ENCODE measurements at places on chromosomes 4 and X.
A peak's percentile ranks its signal among the peaks of the same experiment; 100 is the strongest.

DNA sequence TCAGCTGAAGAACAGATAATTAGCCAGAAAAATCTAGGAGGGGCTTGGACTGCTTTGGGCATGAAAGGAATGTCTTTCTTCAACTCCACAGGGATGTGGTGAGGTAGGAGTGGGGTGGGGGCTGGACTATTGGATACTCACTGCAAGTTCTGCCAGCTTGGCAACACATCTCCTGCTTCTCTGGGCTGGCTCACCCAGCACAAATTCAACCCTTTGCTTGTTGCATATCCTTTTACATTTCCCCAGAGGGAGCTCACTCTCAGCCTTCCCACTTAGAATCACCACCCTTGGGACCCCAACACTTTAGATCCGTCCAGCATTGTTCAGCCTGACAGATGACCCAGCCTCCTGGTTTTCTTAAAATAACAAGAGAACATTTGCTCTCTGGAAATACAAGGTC lies 120.6 kb downstream of the KDR start:
- no peak for DNase-seq

DNA sequence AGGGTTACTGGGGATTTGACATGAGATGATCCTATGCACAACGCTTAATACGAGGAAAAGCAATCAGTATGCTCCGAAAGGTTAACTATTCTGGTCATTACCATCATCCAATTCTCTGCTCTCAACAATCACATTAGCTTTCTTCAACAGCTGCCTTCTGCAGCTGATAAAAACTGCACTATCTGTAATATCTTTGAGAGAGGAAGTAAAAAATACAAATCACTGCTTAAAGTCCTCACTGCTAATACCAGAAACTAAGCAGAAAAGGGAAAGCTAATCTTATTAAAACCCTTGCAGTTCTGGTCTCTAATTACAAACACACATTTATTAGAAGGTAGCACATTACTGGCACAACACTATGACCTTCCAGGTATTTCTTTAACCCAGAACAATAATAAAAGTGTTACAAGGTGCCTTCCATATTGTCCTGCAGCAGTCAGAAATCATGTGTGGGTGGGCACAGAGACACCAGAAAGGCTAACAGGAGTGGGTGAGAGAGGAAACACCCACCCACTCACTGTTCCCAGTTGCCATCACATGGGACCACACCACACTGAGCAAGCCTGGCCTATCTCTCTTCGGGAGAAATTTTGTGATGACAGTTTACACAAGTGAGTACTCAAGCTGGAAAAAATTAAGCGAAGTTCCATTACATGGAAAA lies 71.0 kb downstream of the RELL1 start:
- no peak for DNase-seq

DNA sequence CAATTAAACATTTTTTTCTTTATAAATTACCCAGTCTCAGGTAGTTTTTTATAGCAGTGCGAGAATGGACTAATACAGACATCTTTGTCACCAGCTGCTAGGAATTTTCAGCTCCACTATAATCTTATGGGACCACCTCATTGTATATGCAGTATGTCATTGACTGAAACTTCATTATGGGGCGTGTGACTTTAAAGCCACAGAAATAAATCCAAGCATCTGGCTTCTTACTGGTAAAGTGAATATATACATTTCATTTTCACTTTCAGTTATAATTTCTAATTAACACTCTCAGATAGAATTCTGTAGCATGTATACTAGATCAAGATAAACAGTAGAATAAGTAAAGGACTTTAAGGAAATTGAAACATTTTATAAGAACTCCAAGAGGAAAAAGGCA lies 21.9 kb downstream of the IL15 start:
- no peak for DNase-seq

DNA sequence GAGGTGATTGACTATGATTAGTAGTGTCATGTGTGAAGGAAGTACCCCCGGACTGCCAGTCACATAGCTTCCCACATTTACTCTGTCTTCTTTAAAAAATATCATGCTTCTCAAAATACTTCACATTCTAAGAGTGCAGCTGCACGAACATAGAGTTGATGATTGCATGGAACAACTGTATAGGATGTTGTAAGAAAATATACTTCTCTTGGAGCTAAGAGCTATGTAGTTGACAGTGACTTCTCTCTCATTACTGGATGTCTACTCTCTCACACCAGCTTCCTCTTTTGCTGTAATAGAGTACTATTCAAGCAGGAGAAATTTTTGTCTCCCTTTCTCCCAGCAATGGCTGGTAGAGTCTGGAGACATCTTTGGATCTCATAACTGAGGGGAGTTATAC lies 99.4 kb upstream of the PUDP start:
- no peak for DNase-seq

DNA sequence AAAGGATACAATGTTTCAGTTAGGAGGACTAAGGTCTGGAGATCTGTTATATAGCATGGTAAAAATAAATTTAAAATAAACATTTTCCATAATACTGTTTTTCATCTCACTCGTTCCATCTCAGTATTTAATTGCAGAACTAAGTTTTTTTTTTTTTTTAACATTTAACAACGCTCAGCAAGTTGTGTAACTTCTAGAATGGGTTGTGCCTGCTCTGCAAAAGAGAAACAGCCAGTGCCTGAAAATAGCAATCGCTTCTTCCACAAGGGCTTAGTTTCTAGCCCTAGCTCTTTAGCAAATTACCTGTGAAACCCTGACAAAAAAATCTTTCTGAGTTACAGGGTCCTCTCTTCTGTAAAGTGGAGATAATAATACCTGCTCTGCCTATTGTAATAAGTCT lies 41.9 kb downstream of the CNGA1 start:
- DNase-seq, result peak; percentile 29

DNA sequence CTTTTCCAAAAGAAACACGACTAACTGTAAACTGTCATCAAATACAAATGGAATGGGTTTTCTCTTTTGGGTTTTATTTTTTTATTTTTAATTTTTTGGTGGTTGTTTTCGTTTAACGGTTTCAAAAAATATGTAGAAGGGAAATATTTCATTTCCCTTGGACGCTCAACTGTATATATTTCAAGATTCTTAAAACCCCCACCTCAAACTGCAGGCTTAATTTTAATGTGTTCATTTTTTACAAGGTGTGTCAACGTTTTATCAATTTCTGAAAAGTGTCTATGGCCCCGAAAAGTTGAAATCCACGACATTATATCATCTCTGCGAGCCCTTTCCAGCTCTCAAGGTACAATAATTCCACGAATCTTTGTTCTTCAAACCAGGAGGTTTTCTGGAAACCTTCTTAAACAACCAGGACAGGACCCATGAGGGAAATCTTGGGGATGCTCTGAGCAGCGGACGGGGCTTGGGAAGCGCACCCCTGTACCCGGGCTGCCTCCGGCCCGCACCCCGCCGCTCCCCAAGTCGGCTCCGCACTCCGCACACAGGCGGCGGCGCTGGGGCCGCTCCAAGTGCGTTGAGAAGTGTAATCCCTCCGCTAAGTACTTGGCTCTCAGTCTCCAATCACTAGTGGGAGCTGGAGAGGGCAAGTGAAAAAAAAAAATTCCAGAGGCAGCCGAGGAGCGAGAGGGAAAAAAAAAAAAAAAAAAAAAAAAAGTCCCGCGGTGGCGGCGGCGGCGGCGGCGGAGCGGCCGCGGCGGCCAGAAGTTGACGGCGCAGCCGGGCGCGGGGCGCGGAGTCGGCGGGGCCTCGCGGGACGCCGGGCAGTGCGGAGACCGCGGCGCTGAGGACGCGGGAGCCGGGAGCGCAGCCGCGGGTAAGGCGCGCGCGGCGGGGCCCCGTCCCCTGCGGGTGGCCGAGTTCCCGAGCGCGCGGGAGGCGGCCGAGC lies at the start of gene BMPR1B:
TSS of gene BMPR1B (plus strand) at position 764 of the 949 bp plus-strand sequence. CDS start 346,470 bp downstream, outside the sequence.
- peak; percentile 21 for DNase-seq

DNA sequence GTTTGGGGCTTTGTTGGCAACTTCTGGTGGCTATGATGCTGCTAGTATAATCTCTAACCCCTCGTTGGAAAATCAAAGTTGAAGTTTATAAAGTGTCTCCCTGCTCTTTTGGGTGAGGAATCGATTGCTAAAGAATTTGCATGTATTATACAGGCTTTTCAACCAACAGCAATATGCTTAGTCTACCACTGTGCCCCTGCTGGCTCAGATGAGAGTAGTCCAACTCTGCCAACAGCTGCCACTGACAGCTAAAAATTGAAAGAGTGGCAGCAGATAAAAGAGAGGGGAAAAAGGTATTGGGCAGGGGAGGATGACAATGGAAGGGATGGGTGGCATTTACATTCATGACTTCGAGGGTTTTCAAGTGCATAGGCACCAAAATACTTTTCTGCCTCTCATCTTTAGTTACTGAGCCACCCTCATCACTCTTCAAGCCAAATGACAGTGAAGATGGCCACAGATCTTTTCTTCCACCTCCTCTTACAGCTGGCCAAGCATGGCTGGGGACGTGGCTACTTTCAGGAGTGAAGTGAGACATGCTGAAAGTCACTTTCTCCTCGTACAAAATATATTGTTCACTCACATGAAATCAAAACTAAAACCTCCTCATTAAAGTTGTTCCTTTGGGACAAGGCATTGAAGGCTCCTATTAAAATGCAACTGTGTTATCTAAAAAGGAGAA lies 2.7 kb upstream of the GRIA3 start:
- DNase-seq, result no peak

GRCh38 chr4:180960743-180961401 lies 1282.3 kb upstream of the TENM3 start:
- DNase-seq, result peak; percentile 61

GRCh38 chr4:77044461-77045150 lies 31.2 kb downstream of the CCNI start:
- no peak for DNase-seq

DNA sequence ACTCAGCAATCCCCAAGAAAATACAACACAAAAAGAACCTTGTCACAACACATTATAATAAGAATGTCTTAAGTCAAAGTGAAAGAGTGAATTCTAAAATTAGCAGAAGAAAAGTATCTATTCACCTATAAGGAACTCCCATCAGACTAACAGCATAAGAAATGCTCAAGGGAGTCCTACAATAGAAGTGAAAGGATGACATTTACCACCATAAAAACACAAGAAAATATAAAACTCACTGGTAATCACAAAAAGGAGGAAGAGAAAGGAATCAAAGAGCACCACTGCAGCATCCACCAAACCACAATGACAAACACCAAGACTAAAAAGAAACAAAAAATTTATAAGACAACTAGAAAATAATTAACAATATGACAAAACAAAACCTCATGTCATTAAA lies 257.0 kb upstream of the AGTR2 start:
- no peak for DNase-seq

DNA sequence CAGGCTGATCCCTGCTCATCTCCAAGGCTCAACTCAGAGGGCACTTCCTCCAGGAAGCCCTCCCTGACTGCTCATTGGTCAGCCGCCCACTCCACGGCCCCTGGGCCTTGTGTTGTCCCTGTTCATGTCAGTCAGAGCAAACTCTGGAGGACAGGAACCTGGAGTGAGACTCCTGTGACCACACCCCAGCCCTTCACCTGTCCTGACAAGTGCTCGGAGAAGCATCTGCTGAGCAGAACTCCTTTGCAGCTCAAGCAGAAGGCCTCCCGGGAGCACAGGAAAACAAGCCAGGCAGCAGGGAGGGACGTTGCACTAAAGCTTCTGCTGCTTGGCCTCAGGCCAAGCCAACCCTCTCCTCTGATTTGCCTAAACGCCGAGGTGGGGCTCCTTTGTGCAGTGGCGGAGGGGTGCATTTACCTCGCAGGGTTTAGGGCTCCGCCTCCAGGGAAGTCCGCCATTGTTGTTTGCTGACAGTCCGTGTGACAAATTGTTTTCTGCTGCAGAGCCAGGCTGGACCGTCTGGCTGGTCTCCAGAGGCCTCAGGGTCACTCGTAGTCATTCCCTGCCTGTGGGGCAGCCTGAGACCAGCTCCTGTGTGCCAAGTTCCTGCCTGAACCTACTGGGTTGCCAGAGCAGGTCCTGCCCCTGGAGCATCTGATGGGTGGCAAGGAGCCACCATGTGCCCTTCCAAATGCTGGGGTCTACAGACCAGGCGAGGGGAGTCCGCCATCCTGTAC lies 61.8 kb downstream of the C4orf50 start:
- no peak for DNase-seq

GRCh38 chrX:93332329-93332728 lies 341.0 kb downstream of the NAP1L3 start:
- DNase-seq, result no peak

DNA sequence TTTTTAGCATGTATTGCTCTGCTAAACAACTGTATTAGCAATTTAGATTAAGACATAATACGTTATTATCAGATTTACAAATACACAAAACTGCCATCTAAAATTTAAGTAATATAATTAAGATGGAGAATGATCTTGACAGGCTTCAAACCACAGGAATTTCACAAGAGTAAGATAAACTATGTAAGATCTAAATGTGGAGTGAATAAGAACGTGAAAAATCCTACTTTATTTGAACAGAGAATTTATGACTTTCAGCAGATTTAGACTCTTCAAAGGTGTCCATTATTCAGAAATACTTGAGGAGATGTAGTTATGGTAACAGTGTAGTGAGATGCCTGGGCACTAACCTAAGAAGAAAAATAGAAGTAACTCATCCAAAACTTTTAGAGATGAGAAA lies 73.2 kb downstream of the SLC4A4 start:
- no peak for DNase-seq

GRCh38 chr4:173282626-173283025 lies 51.5 kb downstream of the HMGB2 start:
- no peak for DNase-seq

- DNase-seq, result no peak
Observed at GRCh38 chr4:101163936-101164335, 183.4 kb downstream of the PPP3CA start.

GRCh38 chr4:16001484-16001858 lies 38.5 kb upstream of the FGFBP2 start:
- DNase-seq, result peak; percentile 93

- no peak for DNase-seq
Observed at GRCh38 chr4:48346594-48346993, 5.3 kb downstream of the SLAIN2 start.

DNA sequence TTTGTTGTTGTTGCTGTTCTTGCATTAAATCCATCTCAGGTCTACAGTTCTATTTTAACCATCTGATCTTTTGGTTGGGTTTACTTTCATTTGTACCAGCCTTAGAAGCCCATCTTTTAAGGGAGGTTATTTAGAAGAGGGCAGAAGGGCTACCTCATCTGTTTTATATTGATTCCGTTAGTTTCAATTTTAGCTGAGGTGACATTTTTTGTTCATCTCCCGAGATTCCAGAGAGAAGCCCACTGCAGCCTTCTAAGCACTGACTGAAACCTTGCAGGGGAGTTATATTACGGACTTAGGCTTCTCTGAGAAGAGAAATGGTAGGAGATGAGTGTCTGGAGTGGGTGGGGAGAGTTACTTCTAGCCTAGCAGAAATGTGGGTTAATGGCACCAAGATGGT lies 101.8 kb downstream of the PDGFRA start:
- DNase-seq, result no peak

DNA sequence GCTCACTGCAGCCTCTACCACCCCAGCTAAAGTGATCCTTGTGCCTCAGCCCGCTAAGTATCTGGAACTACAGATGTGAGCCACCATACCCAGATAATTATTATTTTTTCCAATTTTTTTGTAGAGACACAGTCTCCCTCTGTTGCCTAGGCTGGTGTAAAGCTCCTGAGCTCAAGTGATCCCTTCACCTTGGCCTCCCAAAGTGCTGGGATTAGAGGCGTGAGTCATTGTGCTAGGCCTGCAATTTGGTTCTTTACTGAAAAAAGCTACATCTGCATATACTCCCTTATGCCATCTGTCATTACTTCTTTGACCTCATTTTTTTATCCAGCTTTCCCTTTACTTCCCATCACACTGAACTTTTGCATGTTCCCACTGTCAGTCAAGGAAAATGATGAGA lies 2012.4 kb upstream of the IGFBP7 start:
- DNase-seq, result no peak

- DNase-seq, result no peak
Observed at GRCh38 chrX:10653302-10653701, 32.9 kb upstream of the MID1 start.

GRCh38 chr4:140637836-140638235 lies 69.1 kb upstream of the UCP1 start:
- peak; percentile 25 for DNase-seq

Data from Ammon's horn (tissue), 1 donor.